ENCODE measurements at places on chromosomes 12 and 14.

DNA sequence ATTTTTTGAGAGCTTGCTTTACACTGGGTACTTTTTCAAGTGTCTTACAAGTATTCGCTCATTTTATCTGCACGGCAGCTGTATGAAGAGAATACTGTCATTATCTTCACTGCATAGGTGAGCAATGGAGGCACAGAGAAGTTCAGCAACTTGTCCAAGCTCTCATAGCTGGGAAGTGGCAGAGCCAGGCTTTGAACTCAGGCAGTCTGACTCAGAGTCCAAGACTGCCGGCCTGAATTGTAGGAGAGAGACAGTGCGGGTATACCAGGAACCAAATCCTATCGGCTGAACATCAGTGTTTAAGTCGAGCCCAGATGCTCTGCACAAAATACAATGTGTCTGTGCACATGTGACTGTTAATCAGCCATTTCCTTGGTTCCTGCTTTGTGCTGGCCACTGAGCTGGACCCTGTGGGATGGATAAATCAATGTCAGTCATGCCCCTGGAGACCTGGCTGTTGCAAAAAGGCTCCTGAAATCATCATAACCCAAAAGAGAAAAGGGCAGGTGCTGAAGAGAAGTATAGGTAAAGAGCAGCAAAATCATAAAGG, 474.6 kb downstream of the DPF3 start:
- no peak for DNase-seq

- no peak for DNase-seq
Observed at GRCh38 chr12:124812979-124813378, 50.7 kb downstream of the SCARB1 start.

DNA sequence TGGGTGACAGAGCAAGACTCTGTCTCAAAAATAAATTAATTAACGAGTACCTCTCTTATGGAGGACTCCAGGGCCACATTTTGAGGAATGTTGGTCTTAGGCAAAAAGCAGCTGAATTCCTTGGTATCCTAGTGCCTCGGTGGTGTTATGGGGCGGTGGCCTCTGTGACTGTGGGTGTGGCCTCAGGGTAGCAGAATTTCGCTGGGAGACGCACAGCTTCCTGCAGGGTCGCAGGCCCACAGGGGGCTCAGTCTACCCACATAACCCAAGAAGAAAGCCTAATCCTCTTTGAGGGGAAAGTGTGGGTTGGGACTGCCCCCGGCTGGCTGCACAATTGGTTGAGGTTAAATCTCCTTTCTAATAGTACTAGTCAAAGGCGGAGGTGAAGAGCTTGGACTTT, 11.2 kb upstream of the SERPINA4 start:
- DNase-seq: no peak

DNA sequence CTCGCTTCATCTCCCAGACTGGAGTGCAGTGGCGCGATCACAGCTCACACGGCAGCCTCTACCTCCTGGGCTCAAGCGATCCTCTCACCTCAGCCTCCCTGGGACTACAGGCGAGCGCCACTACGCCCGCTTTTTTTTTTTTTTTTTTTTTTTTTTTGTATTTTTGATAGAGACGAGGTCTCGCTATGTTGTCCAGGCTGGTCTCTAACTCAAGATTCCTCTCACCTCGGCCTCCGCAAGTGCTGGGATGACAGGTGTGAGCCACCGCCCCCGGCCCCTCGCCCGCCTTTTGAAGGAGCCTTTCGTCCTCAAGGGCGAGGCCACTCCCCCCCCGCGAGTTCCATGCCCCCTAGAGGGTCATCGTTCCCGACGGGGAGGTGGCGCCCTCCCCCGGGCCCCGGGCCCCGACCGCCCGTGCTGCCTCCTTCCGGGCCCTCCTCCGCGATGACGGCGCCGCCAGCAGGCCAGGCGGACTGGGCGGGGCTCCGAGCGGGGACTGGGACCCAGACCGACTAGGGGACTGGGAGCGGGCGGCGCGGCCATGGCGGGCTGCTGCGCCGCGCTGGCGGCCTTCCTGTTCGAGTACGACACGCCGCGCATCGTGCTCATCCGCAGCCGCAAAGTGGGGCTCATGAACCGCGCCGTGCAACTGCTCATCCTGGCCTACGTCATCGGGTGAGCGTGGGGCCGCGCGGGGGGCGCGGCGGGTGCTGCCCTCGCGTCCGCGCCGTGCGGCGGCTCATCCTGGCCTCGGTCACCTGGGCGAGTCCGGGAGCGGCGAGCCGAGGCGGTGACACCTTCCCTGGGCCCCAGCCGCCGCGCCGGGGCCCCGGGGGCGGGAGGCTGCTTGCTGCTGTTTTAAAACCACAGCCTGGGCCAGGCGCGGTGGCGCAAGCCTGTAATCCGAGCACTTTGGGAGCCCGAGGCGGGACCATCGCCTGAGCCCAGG, at the start of gene P2RX4:
Gene P2RX4, plus strand, starts transcription at position 506 of the 949 bp plus-strand sequence. Its CDS starts 36 bp downstream, at position 542.
- peak; percentile 86 for DNase-seq

- no peak for DNase-seq
Observed at GRCh38 chr12:22539055-22539454, 5.3 kb downstream of the C2CD5 start.

DNA sequence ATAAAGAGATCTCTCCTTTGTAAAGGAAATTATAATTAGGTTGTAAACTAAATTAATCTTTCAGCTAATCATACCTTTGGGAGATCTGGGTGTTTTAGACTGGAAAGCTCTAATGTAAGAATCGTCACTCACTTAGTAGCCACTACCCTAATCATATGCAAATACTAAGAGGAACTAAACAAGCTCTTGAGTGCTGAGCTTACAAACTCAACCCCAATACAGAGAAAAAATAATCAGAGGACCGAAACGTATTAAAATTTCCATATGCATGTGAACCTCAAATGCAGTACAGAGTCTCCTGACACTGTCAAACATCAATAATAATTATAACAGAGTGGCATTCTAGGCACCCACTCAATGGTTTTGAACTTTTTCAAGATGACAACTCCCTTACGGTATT, 235.3 kb upstream of the FOXN3 start:
- DNase-seq: no peak

DNA sequence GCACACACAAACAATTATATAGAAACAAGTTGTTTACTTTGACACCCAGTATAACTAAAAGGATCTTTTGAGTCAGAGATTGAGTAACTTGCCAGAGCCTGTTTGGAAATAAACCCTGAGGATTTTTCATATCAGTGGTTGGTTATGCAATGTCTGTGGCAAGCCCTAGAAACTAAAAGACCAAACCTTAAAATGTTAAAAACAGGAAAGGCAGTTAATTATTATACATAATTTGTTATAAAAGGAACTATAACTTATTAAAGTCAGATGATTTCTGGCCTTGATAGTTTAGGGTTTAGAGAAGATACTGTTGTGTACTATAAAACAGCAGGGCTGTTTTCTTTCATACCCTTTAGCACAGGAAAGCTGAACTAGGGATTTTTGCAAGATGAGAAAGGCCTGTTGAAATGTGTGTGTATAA, 44.1 kb downstream of the PSEN1 start:
- DNase-seq: peak; percentile 34

DNA sequence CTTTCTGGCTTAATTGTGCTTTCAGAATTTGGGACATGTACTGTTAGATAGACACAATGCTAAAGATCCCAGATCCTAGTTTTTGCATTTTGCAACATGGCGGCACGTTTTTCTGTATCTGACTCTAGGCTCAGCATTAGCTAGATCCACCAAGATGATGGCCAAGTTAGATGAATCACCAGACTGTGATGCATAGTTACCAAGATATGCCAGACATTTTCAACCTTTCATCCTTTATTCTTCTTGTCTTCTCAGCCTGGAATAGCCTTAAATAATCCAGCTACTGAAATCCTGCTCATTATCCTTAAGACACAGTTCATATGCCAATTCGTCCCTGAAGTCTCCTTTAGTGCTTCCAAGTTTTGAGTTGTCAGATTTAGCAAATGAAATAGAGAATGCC, 144.9 kb upstream of the CRY1 start:
- no peak for DNase-seq

- DNase-seq: no peak
Observed at GRCh38 chr12:132507656-132508490, 17.9 kb downstream of the FBRSL1 start.

DNA sequence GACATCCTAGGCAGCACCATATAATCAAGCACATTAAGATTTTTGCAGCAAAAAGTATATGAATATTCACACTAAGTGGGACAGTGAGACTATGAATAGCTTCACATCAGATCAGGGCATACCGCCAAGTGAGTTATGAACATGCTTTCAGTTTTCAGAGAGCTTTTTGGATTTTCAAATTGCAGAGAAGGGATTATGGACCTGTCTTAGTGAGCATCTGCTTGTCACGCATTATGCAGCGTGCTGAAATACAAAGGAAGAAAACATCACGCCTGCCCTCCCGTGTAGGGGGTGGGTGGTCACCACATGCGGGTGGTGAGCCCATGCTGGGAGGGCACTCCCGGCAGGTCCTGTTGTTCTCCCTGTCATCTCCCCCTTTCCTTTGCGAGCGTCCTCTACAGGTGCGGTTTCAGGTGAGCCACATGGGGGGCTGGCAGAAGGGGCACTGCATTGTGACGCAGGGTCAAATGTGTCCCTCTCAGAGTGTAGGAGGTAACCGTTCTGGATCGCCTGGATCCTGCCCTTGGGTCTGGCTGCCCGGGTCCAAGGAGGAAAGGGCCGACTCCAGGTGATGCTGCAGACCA, 42.6 kb downstream of the TRAF3 start:
- DNase-seq: no peak

- DNase-seq: no peak
Observed at GRCh38 chr14:91466192-91466591, 43.9 kb downstream of the PPP4R3A start.

DNA sequence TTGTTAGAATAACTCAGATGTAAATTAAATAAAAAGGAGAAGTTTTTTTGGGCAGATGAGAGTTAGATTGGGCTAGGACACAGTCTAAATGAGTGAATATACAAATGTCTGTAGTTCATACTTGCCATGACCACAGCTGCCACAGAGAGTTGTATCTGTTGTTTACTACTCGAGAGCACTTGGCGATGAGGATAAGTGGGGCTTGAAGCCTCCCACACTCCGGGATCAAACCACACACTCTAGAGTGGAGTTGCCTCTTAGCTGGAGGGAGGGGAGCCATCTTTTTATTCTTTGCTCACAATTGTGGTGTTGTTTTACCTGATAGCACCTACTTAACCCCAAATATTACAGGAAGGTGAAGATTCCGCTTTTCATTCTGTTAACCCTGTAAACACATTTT, 27.5 kb downstream of the BEST3 start:
- DNase-seq: no peak

DNA sequence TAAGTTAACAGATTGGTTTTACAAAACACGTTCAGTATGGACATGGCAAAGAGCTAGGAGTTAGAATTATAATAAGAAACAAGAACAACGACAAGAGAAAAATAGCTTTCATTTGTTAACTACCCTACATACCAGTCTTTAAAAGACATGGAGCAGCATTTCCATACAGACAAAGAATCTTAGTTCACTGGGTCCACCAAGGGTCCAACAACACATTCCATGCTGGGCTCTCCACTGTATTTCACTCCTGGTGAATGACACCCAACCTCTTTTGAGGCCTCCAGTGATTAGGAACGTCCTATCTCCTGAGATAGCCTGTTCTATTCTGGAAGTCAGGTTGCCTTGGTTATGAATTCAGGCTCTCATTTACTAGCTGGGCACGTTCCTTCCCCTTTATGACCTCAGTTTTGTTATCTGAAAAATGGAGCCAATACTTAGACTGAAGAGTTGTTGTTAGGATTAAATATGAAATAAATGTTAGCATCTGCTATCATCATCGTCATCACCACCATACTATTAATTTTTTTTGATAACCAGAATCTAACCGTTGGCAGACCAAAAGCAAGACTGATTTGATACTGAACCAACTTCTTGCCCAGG, 37.7 kb downstream of the C12orf75 start:
- no peak for DNase-seq

- no peak for DNase-seq
Observed at GRCh38 chr14:28877923-28878322, 111.3 kb downstream of the FOXG1 start.

- DNase-seq: no peak
Observed at GRCh38 chr12:24027352-24027751, 77.9 kb upstream of the SOX5 start.
